ENCODE measurements at places on chromosomes 4 and X.
A peak's percentile ranks its signal among the peaks of the same experiment; 100 is the strongest.

- DNase-seq, result no peak
Measured at GRCh38 chr4:88097301-88097700, 61.1 kb downstream of the ABCG2 start.

DNA sequence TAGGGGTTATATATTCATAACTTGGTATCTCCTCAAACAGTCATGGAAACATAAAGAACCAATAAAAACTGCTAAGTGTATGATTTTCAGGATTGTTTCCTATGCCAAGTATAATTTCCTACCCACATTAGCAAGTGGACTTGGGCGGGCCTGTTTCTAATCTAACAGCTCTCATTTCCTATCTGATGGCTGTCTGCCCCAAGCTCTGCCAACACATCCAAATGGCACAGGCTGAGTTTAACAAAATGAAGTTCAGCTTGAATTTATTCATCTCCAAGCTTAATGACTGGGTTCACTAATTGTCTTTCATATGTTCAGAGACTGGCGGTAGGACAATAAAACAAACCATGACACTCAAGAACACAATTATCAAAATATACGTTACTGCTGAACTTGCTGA, 55.5 kb upstream of the S100G start:
- no peak for DNase-seq

GRCh38 chr4:62260254-62260653, 1060.1 kb downstream of the ADGRL3 start:
- DNase-seq, result no peak

GRCh38 chrX:16931371-16931770, 15.1 kb upstream of the REPS2 start:
- DNase-seq, result no peak

DNA sequence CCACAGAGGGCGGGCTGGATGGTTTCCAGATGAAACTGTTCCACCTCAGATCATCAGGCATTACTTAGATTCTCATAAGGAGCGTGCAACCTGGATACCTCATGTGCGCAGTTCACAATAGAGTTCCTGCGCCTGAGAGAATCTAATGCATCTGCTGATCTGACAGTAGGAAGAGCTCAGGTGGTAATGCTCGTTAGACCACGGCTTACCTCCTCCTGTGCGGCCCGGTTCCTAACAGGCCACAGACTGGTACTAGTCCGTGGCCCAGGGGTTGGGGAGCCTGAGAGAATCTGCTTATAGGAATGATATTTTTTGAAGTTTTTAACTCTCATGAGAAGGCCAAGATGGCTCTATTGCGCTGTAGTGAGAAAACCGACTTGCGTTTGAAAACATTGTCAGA, 5.4 kb downstream of the NCAPG start:
- DNase-seq, result no peak

GRCh38 chrX:63744850-63745394, 40.1 kb downstream of the ARHGEF9 start:
- no peak for DNase-seq

- no peak for DNase-seq
Measured at GRCh38 chrX:139930916-139931645, 1.8 kb downstream of the ATP11C start.

DNA sequence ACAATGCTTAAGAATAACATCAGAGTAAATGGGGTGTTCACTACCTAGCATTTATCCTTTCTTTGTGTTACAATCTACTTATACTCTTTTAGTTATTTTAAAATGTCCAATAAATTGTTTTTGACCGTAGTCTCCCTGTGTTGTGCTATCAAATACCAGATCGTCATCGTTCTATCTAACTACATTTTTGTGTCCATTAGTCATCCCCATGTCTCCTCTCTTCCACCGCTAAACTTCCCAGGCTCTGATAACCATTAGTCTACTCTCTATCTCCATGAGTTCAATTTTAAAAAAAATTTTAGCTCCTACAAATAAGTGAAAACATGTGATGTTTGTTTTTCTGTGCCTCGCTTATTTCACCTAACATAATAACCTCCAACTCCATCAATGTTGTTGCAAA, 381.9 kb downstream of the PRDM5 start:
- DNase-seq, result no peak

DNA sequence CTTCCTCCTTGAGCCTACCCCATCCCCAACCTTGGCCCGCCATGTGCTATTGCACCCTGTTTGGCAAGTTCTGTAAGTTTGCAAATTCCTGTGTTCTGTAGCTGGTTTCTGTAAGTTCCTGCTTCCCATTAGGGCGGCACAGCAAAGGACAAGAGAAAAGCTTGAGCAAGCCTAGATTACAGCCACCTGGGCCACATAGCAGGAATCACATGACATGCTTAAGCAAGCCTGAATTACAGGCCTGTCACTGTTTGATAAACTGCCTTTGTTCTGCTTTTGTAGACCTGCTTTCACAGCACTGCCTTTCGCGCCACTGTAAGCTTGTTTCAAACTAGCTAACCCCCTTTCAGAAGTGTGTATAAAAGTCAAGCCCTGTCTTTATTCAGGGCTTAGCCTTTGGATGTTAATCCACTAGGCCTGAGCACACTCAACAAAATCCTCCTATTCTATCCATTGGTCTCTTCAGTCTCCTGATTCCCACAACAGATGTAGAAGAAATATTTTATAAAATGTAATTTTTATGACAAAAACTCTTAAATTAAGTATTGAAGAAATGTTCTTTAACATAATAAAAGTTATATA, 906.8 kb upstream of the NDST4 start:
- no peak for DNase-seq

GRCh38 chr4:78185117-78185516, 128.0 kb downstream of the FRAS1 start:
- no peak for DNase-seq

GRCh38 chrX:66200855-66201795, 37.1 kb downstream of the HEPH start:
- peak; percentile 1 for DNase-seq

DNA sequence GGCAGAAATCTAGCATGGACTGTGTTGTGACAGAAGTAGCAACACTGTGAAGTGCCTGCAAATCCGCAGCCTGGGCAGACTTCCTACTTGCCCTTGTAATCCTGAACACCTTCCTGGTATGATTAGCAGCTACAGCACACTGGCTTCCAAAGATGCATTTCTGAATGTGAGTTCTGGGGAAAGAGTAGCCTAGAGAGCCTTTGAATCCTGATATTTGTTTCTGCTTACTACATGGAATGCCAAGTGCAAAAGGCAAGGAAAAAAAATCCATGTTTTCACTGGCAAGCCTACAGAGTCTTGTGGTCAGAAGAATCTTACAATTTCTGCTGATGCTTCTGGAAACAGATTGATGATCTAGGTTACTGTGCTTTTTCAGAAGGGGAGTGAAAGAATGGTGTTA, 223.7 kb downstream of the COL25A1 start:
- DNase-seq, result no peak

DNA sequence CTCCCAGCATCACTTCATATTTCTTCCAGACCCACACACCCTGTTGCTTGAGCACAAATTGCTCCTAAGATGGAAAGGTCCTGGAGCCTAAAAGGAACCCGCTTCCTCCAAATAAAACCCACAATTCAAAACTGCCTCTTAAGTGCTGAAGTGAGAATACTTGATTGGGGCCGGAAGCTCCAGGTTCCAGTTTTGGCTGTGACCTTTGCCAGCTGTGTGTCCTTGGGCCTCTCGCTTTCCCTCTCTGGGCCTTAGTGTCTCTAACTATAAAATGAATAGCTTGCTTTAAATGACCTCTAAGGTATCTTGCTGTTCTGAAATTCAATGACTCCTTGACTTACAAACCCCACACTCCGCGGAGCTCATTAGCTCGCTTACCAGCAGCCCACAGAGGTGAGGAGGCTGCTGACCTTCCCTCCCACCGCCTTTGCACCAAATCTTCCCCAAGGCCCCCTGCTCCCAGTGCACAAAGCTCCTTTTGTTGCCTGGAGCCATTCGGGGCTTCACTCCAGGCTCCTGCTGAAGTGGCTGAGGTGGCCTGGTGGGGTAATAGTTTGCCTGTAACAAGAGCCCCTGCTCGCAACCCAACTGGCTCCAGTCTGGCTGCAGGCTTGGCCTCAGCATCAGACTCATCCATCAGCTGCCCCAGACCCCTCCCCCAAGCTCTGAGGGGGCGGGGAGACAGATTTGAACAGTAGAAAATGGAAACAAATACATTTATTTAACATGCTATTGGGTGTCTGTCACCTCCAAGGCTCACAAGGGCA, 21.8 kb downstream of the STARD8 start:
- no peak for DNase-seq

DNA sequence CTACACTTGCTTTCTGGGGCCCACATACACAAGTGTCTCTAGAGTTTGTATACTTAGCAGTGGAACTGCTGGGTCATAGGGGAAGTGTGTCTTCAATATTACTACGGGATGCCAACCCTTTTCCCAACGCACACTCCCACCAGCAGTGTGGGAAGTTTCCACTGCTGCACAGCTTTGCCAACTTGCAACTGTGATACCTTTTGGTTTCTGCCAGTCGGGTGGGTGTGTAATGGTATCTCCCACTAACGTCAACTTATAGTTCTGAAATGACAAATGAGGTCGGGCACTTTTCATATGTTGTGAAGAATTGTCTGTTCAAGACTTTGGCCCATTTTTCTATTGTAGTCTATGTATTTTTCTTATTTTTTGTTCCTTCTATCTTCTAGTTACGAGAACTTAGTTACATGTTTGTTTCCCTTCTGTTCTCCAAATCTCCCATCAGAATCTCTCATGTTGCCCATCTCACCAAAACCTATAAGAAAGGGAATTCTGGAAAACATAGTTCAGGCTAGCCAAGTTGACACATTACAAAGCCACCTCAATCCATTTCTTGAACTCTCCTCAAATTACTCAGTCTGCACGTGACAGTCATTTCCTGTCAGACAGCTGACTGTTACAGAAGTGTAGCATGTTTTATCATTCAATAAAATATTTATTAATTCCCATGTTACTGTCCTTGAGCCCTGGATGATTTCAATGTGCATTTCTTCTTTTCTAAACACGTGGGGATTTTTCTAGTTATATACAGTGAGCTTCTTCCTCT, 30.7 kb downstream of the PNMA6E start:
- DNase-seq, result no peak

GRCh38 chrX:145865082-145865481, 47.5 kb downstream of the SLITRK2 start:
- DNase-seq, result no peak

DNA sequence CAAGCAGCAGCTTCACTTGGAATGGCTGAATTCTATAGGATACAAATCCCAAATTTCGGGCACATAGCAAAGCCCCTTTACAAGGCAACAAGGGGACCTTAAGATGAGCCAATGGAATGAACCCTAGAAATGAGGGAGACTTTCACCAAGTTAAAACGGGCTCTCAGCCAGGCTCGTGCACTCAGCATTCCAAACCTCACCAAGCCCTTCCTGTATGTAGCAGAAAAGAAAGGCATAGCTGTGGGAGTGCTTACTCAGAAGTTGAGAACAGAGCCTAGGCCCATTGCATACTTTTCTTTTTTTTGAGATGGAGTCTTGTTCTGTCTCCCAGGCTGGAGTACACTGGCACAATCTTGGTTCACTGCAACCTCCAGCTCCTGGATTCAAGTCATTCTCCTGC, 10.8 kb upstream of the HERC5 start:
- DNase-seq, result no peak

DNA sequence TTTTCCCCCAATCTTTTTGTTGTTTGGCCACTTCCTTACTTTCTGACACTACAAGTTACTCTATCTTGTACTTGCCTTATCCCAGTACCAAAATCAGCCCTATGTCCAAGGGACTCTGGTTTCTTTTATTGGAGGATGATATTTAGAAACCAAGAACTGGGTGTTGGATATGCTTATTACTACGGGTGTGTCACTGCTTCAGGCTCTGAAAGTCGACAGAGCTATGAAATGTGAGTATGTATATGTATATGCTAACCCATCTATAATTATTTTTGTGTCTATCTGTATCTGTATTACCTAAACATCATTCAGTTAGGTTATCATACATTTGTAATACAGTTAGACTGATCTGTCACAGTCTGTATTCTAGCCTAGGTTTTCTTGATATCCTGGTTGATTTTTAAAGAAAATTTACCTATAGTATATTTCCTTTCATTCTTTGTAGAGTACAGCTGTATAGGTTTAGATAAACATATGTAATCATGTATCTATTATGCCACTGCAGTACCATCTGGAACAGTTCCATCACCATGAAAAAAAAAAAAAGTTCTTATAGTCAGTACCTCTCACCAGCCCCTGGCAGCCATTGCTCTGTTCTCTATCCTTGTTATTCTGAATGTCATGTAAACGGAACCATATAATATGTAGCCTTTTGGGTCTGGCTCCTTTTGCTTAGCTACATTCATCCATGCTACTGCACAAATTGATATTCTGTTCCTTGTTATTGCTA, 18.1 kb downstream of the SEC24B start:
- DNase-seq, result no peak

GRCh38 chrX:20414066-20414465, 147.4 kb upstream of the RPS6KA3 start:
- DNase-seq, result no peak

DNA sequence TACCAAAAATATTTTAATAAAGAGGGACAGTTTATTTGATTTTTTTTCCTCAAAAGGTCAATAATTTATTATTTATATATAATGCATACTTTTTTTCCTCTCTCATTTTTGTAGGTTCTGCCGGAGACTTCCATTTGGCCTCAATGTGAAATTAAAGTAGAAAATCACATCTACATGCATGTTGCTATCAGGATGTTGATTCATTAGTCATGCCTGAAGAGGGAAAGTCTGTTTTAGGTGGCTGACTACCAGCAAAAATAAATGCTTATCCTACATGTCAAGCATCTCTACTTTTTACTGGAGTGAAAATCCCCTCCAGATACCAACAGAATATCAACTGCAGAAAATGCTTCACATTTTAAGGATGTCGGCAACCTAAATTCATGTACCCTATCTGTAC, 41.5 kb downstream of the KIAA0232 start:
- DNase-seq, result no peak

DNA sequence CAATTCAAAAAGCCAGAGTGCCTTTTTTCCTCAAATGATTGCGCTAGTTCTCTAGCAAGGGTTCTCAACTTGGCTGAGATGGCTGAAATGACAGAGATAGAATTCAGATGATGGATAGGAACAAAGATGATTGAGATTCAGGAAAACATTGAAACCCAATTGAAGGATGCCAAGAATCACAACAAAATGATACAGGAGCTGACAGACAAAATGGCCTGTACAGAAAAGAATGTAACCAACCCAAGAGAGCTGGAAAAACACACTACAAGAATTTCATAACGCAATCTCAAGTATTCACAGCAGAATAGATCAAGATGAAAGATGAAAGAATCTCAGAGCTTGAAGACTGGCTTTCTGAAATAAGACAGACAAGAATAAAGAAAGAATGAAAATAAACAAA, 51.7 kb upstream of the MMAA start:
- no peak for DNase-seq

DNA sequence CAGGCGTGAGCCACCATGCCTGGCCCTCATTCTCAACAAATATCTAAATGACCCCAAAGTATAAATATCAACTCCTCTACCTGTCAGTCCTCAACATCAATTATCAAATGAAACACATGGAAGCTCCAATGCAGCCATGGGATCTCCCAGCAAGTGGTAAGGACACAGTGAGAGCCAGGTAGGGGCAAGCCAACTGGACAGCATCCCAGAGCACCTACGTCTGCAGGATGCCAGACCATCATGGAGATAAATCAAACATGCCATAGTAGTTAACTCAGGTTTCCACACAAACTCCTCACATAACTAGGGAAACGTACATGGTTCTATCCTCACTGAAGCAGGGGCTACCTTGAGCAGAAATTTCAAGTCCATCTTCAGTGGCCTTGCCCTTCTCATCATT, 159.9 kb upstream of the MED14 start:
- no peak for DNase-seq
